GM12865 (cell line): ENCODE measurements at places on chromosomes 2 and 18.

- no peak for DNase-seq
Measured at GRCh38 chr18:23066504-23067039, 68.7 kb upstream of the CABLES1 start.

DNA sequence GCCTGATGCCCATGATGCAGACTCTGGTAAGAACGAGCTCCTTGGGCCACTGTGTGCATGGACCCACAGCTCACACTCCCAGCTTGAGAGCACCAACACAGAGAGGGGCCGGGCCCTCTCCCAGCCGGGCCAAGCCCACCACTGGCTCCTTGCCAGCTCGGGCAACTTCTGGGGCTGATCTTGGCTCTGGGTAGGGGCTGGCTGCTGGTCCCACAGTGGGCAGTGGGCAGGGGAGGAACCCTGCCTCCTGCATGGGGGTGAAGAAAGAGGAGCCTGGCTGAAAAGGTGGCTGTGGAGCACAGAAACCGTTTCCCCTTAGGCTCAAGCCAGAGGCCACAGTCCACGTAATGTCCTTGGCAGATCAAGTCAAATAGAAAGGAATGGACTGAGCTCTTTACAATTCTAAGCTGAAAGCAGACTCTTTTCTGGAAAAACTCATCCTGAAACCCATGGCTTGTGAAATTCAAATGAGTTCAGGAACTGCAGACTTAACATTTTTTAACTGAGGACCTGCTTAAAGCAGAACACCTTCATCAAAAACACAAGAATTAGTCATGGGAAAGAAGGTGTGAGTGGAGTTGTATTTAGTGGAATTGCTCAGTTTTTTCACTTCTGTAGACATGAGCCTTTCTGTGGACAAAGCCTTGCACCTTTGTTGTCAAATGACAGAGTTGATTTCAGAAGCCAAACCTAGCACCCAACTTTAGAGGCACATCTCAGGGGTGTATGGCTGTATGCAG lies 104.9 kb downstream of the STPG4 start:
- no peak for DNase-seq

GRCh38 chr18:5975111-5976002 lies 80.0 kb upstream of the TMEM200C start:
- peak; percentile 88 for DNase-seq

DNA sequence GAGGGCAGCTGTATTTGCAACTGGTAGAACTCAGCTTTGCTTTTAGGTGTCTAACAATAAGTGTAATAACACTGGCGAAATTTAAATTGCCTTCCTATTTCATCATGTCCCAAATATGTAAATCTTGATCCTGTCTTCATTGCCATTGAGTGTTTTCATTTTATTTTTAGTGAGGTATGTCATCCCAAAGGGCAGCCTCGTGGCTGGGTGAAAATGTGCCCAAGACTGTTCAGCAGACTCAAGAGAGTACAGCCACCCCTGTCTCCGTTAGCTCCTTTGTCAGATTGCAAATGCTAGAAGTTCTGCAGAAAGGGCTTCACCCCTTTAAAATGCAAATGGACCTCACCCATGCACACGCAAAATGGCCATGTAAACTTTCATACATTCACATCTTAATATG lies 278.8 kb downstream of the RND3 start:
- DNase-seq: no peak

DNA sequence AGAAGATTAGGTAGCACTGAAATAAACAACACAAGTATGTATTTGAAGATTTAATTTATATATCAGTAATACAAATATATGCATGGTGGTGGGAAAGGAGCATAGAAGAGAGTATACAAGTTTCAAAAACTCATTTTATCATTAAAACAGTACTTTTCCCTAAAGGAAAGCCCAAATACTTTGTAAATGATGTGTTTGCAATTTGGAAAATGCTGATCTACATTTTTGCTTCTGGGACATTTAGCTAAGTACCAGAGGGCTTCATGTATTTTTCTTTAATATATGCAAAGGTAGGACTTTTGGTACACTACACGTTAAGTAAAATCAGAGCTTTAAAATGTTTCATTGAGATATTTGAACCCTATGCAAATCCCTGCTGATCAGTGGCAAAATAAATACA lies 1624.2 kb downstream of the SUCLG1 start:
- DNase-seq: no peak

DNA sequence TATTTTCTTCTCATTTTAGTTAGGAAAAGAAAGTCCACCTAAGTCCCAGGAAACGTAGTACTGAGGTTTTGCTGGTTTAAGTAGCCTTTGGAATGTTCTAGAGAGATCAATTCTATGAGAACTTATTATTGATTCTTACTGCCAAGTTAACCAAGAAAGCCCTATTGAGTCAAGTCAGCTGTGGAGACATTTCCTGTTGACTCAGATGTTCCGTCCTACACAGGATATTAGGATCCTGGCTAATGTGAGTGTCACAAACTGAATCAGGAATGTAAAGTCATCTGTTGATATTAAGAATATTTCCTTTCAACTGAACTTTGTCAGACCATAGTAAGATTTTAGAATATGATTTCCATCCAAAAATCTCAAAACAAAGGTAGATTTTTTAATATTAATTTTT lies 654.3 kb downstream of the LRRTM4 start:
- no peak for DNase-seq

DNA sequence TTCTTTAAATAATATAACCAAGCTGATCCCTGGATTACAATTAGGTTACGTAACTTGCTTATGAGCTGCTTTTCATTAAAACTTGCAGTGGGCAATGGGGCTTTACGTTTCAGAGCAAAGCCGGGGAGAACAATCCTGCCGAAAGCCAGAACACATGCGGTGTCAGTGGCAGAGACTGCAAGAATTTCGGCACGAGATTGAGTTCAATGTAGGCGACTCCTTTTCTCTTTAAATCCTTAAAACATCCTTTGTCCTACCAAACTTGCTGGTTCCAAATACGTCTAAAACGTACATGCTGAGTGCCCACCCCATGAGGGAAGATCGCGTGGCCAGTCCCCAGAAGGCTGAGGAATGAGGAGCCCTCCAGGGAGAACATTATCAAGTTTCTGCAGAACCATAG lies 36.8 kb upstream of the NCOA1 start:
- no peak for DNase-seq

GRCh38 chr2:138094031-138094430 lies 129.8 kb downstream of the HNMT start:
- no peak for DNase-seq

GRCh38 chr2:63424329-63425078 lies 163.8 kb downstream of the WDPCP start:
- peak; percentile 86 for DNase-seq

GRCh38 chr2:31070339-31071125 lies 67.7 kb downstream of the GALNT14 start:
- DNase-seq: no peak

DNA sequence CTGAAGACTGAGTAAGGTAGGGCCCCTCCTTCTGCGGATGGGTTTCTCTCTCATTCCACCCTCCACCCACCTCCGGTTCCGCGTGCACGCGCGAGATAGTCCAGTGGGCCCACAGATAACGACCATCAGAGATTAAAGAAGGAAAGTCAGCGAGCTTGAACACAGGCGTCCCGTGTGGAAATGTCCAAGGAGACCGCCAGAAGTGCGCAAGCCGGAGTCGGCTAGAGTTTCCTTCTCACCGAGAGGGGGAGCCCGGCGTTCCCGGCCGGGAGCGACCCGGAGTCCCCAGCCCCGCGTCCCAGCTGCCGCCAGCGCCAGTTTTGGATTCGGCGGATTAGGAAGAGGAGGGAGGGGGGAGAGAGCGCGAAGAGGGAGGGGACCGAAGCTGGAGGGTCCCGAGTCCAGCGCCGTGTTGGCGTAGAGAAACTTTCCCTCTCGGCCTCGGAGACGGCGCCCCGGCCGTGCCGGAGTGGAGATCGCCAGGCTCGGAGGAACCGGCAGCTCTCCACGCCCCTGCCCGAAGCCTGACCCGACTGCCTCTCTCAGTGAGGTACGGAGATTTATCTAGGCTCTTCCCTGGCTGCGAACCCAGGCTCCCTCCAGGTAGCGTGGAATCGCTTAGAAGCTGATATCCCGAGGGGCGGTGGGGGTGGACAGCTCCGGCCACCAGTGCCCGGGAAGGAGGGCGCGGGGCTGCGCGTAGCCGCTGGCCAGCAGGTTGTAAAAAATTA lies at the start of gene GULP1:
TSS of gene GULP1 (plus strand) at position 258 of the 731 bp plus-strand sequence. CDS start 185,829 bp downstream, outside the sequence.
- no peak for DNase-seq

DNA sequence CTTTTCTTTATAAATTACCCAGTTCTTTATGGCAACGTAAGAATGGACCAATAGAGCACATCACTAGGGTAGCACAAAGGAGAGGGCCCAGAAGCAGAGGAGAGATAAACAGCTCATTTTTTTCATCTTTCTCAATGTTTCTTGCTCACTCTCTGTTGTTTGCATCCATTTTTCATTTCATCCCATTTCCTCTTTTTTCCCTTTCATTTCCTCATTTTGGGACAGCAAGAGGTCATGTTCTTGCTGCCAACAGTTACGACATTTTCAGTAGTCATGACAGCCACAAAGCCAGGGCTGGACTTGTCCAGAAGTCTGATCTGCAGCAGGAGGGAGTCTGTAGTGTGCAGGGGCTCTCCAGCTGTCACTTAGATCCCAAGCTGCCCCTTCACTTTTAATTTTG lies 52.7 kb upstream of the CYP1B1 start:
- DNase-seq: peak; percentile 67

GRCh38 chr2:227456102-227456501 lies 15.9 kb upstream of the AGFG1 start:
- DNase-seq: no peak

DNA sequence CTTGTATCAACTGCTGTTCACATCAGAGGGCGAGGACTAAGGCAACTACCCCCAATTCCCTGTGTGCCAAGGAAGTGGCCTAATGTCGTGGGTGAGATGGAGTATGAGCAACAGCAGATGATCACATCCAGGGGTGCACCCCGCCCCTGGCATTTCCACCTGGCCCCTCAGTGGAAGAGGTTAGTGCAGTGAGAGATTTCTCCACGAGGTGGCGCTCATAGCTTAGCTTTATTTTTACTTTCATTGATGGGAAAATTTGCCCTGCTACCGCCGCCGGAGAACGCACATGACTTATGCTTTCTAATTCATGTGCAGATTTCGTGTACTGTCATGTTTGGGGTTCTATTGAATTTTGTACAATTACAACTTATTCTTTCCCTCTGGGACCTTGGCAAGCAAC lies 470.6 kb upstream of the MEX3C start:
- DNase-seq: peak; percentile 75

GRCh38 chr18:36700955-36701354 lies 127.8 kb downstream of the TPGS2 start:
- no peak for DNase-seq

- no peak for DNase-seq
Measured at GRCh38 chr2:75146606-75147332, 52.6 kb downstream of the TACR1 start.

GRCh38 chr2:230668939-230669303 lies 43.7 kb upstream of the CAB39 start:
- peak; percentile 66 for DNase-seq

DNA sequence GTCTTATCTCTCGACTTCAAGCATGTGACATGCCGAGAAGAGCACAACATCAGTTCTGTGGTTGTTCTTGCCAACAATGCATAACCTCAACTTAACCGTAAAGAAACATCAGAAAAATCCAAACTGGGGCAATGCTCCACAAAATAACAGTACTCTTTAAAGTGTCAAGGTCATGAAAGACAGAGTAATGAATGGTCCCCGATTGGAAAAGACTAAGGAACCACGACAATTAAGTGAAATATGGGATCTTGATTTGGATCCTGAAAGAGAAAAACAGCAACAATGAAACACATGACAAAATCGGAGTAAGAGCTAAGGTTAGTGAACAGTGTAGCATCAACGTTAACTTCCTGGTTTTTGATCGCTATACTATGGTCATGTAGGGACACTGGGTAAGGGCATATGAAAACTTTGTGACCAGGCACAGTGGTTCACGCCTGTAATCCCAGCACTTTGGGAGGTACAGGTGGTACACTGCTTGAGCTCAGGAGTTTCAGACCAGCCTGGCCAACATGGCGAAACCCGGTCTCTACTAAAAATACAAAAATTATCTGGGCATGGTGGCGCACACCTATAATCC lies 55.2 kb downstream of the UNC50 start:
- no peak for DNase-seq

- DNase-seq: no peak
Measured at GRCh38 chr2:159677654-159678053, 34.7 kb upstream of the MARCHF7 start.

DNA sequence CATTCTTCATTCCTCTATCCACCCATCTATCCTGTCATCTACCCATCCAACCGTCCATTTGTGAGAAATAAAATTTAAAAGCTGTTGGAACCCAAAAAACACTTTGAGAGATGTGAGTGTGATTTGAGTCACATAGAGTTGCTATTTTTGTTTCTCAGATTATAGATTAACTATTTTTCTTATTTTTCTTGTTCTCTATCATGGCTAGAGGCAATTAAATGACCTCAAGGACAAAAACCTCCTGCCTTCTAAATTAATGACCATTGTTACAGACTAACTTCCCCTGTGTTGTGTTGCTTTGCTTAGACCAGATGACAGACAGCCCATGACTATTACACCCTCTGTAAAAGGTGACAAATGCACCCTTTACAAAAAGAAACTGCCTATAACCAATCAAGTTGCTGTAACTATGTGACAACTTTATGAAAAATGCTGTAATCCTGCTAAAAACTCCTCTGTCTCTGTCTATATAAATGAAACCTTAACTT lies 207.9 kb upstream of the CXCR4 start:
- DNase-seq: no peak

DNA sequence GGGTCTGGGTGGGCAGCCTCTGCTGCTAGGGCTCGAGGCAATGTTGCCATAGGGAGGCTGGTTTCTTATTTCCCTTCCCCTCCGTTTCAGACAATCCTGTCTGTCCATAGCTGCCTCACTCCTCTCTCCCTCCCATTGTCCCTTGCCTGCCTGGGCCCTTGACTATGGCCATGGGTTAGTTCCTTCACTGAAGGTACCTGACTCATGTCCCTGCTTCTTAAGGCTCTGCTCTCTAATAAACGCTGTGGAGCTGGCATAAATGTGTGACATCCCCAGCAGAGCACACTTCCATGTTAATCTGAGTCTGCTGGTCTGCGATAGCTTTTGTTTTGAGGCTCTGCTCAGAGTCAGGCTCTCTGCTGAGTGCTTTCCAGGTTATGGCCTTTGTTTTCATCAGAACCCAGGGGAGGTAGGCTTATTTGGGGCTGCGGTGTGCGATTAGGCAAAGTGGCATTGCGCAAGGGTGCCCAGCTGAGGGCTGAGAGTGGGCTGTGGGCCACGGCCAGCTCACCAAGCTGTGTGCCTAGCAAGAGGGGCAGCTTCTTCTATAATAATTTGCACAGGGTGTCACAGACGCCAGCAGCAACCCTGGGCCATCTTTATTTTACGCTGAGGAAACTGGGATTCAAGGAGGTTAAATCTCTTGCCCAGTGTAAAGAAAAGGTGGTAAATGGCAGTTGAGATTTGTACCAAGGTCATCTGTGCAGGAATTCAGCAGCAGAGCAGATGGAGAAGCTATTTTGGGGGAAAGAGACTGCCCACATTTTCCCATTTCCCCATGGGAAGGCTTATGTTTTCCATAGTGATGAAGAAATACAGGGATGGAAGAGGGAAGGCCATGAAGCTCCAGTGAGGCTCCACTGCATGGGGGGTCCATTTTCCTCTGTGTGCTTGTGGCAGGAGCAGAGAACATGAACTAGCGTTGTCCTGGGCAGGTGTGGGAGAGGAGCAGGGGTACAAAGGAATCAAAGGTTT lies 25.6 kb downstream of the MRPL33 start:
- DNase-seq: no peak
